Anterior cingulate cortex (tissue), 58 donors: ENCODE measurements at places on chromosomes 11 and 22.

DNA sequence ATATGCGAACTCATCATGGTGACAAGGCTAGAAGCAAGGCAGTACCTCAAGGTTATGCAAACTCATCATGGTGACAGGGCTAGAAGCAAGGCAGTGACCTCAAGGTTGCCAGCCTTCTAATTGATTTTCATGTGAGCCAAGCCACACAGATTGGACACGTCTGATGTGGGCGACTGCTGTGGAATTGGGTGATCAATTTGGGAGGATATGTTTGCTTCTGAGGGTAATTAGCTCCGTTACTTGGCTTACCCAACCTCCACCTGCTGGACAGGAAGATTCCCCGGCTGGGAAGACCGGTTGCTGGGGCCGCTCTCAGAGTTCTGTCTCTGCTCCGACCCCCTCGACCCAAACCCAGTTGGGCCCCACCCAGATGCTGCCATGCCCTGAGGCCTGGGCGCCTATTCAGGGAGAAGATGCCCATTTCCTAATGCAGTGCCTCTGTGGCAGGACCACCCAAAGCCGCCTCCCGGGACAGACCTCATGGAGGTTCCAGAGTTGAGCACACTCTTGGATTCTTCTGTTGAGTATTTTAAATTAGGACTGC is 69.9 kb upstream of the SHANK2 start:
- DNase-seq: no peak

DNA sequence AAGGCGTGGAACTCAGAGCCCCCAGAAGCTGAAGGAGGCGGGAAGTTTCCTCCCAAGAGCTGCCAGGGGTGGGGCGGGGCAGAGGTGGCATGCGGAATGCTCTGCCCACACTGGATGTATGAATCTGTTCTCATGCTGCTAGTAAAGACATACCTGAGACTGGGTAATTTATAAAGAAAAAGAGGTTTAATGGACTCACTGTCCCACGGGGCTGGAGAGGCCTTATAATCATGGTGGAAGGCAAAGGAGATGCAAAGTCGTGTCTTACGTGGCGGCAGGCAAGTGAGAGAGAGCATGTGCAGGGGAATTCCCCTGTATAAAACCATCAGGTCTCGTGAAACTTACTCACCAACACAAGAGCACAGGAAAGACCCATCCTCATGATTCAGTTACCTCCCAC is 57.6 kb downstream of the SMIM38 start:
- no peak for DNase-seq

DNA sequence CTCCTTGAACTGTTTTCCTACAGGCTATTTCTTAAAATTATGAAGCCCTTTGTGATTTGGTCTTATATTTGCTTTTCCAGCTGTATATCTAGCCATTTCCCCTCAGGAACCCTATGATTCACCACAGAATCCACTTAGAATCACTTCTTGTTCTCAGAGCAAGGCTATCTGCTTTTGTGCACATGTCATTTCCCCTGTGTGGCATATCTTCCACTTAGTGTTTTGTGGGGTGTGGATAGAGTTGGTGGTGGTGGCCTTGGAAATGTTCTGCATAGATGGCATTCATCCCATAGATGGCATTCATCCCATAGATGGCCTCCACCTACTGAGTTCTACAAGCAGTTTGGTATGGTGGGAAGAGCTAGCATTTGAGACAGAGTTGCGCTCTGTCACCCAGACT is 44.7 kb downstream of the SWAP70 start:
- no peak for DNase-seq

GRCh38 chr11:35006389-35007128 is 90.1 kb downstream of the PDHX start:
- DNase-seq: no peak

GRCh38 chr11:111797145-111797581 is 31.0 kb upstream of the PPP2R1B start:
- DNase-seq: no peak

- no peak for DNase-seq
These were observed 10.8 kb downstream of the NFRKB start for GRCh38 chr11:129884581-129884980.

DNA sequence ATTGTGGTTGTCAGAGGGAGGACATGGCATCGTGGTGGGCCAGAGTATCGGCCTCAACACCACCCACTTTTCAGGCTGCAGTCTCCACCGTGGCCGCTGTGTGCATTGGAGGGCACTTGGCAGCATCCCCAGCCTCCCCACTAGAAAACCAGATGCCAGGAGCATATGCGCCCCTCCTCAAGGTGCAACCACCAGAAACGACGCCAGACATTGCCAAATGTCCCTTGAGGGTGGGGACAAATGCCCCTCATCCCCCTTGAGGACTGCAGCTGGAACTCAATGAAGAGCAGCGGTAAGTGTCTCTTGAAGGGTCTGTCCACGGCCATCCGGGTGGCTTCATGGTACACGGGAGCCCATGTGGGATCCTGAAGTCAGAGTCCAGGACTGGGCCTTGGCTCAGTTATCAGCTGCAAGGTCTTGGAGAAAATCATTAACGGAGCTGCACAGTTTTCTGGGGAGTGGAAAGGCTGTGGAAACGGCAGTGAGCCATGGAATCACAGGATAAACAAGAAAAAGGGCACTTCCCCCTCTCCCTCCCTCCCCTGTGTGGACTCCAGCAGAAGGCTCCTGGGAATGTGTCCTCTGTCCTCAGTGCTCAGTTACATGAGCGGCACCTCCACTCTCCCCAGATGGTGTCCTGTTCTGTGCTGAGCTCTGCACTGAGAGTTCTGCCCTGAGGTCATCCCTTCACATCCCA is 324.4 kb upstream of the B3GAT1 start:
- DNase-seq: no peak

- no peak for DNase-seq
These were observed 14.3 kb upstream of the SPI1 start for GRCh38 chr11:47392546-47393162.

GRCh38 chr11:78796956-78797355 is 222.3 kb upstream of the NARS2 start:
- DNase-seq: no peak

GRCh38 chr11:54558919-54559318 is 44.9 kb downstream of the OR4C46 start:
- no peak for DNase-seq

GRCh38 chr22:21646608-21647590 is 4.8 kb downstream of the SDF2L1 start:
- no peak for DNase-seq

- DNase-seq: no peak
These were observed 881.2 kb downstream of the OPCML start for GRCh38 chr11:132650969-132651720.

GRCh38 chr11:110524238-110524637 is 94.5 kb downstream of the FDX1 start:
- no peak for DNase-seq

DNA sequence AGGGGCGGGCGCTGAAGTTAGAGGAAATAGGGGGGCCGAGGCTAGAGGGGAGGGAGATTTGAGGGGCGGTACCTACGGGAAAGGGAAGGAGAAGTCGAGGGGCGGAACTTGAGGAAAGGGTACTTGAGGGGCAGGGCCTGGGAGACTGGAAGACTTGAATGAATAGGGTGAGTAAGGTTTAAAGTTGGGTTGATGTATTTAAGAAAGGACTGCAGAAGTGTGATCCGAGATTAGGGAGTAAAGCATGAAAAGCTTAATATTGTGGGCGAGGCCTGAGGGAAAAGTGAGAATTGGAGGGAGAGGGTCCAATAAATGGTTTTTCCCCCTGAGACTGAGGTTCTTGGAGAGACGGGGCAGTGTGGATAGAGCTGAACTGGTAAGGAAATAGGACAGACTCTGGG is 723 bp downstream of the HSCB start:
- DNase-seq: no peak

GRCh38 chr11:62665599-62666258 is 617 bp downstream of the CSKMT start:
- DNase-seq: no peak

DNA sequence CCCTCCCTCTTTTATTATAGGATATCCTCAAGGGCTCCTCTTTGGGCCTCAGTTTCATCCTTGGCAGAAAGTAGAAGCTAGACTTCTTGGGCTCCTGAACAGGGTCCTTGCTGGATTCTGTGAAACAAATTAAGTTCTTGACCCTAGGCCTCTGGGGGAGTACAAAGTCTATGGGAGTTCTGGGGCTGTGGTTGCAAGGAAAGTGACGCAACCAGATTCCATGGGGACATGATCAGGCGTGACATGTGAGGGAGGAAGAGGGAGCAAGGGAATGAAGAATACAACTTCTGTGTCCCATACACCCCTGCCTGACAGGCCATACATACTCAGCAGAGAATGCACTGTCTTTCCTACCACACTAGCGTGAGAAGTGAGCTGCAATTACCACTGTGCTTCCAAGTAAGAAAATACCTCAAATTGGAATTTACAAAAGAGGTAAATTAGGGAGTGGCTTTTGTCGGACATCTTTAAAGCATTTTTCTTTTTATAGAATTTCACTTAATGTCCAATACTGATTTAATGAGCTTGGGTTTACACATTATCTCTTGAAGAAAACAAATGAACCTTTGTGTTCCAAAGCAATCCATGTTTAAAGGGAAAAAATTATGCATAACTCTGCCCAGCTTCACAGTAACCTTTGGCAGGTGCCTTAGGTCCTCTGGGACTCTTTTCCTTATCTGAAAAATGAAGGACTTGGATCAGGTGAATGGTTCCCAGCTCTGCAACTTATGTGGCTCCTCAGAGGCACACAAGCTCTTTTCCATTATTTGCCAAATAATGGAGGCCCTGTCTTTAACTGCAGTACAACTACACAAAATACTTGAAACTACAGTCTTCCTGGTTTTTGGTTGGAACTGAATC is 38.9 kb downstream of the LIMK2 start:
- no peak for DNase-seq
